ENCODE measurements at places on chromosomes 4 and X.

- no peak for DNase-seq
Measured at GRCh38 chr4:38993683-38994082, 38.5 kb downstream of the TMEM156 start.

DNA sequence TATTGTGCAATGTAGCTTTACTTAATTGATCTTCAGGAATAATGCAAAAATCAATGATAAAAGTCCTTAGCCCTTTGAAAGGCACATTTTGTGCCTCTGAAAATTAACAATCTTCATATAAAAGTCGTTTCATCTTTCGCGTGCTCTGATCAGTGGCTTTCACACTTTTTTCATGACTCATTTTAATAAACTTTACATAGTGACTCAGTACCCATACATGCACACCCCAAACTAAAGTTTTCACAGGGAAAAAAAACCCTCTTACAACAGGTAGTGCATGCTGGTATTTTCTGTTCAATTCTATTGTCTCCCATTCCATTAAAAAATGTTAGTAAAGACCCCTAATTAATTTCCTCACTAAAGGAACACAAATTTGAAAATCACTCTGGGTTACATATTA lies 21.5 kb downstream of the RWDD4 start:
- peak; percentile 68 for DNase-seq

GRCh38 chrX:76434103-76434741 lies 6.7 kb downstream of the MAGEE1 start:
- DNase-seq = no peak

DNA sequence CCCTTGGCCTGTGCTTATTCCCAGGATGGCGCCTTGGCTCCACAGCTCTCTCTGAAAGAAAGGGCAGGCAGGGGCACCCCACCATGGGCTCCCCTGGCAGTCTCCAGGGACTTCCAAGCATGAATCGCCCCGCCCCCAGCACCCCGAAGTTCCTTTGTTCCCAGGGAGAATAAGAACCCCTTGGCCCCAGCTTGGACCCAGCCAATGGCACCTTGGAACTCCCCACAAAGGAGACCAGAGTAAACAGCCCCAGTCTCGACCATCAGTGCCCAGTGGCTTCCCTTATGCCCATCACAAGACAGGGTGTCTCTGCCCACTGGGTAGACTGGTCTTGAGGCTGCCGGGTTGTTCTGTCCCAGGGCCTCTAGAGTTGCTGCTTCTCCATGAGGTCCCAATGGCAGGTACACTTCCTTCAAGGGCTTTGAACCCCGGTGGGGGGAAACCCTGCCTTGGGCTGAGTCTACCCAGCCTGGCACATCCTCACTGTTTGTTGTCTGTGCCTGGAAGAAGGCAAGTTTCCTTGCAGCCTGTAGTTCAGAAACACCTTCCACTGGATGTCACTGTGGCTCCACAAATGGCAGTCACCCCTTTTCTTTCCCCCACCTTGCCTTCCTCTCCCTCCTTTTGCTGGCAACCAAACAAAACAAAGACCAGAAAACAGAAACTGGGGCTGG lies 30.8 kb downstream of the NBDY start:
- DNase-seq = no peak

DNA sequence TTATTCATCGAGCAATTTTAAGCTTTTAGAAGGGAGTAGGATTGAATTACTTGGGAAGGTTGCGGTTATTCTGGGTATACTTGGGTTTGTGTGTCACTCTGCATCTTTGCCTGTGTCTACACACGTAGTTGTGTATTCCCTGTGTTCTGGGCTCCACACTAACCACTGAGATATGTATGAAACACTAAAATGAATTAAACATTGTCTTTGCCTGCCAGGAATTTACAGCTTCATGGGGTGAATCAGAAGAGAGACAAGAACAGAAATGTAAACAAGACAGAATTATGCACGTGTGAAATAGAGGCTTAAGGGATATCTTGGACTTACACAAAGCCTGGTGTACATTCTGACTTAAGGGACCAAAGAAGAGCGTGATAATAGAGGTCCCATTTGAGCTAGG lies 228.5 kb downstream of the AFF2 start:
- no peak for DNase-seq

GRCh38 chr4:184384810-184385557 lies 89.4 kb downstream of the IRF2 start:
- no peak for DNase-seq

- peak; percentile 47 for DNase-seq
Measured at GRCh38 chrX:31266203-31267076, 194.6 kb upstream of the FTHL17 start.

DNA sequence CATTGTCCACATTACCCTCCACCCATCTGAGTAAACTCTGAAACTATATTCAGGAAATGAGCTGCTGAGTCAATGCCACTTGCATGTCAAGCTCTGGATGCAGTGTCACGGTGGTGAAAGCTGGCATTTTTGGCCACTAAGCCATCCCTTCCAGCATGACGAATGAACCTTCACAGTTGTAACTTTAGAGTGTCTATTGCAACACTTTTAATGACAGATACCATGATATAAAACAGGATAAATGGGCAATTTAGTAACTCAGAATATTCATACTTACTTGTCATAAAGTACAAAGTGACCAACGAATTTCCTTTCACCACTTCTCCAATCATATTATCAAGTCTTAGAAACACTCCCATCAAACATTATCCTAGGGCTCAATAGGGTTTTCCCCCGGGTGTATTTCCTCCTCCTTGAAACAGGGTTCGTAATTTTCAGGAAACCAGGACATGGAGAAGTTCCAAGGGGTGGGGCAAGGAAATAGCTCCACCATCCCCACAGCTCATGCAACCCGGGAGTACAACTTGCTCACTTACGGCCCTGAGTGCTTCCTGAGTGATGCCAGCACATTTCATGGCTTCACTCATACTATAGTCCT lies 73.1 kb downstream of the MTHFD2L start:
- peak; percentile 87 for DNase-seq

DNA sequence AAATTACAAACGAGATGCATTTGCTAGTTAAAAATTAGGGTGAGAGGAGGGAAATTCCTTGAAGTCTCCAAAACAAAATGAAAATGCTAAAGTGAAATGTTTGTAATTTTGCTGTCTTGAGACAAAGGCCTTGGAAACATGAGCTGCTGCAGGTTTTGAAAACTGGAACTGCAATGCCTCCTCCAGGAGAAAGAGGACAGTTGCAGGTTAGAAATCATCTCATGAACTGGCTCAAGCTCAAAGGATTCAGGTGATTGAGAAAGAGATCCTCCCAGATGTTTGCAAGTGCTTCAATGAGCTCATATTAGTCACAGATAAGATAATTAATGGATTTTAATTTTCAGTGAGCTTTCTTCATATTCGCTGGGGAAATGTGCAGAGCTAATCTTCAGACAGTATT lies 32.4 kb downstream of the SMPX start:
- no peak for DNase-seq

DNA sequence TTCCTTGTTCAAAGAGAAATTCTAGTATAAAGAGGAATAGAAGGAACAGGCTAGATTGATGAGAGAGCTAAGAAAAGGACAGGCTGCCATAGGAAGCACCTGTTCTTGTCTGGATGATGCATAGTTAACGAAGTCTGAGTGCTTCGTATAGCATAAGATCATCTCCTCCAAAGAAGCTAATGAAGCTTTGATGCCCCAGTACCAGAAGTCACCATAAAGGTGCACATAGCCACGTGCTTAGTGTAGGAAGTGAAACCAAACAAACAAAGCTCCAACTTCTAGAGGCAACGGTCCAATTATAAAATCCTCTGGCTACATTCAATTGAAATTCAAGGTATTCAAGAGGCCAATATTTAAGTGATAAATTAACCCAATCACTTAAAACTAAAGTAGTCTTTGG lies 31.0 kb downstream of the AFAP1 start:
- no peak for DNase-seq

DNA sequence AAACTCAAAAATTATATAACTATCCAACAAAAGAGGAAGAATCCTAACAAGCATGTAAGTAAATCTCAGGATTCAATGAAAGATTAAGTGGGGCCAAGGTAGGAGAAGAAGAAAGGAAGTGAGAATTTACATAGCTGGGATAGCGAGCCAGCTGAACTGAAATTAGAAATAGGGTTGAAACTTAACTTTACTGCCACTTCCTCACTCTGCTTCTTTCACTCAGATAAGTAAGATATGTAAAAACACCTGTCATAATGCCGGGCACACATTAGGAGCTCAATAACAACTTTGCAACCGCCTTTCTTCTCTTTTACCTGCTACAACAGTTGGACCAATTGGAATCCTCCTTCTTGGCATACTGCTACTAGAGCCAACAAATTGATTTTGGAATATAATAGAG lies 129.4 kb downstream of the CNKSR2 start:
- DNase-seq = no peak

DNA sequence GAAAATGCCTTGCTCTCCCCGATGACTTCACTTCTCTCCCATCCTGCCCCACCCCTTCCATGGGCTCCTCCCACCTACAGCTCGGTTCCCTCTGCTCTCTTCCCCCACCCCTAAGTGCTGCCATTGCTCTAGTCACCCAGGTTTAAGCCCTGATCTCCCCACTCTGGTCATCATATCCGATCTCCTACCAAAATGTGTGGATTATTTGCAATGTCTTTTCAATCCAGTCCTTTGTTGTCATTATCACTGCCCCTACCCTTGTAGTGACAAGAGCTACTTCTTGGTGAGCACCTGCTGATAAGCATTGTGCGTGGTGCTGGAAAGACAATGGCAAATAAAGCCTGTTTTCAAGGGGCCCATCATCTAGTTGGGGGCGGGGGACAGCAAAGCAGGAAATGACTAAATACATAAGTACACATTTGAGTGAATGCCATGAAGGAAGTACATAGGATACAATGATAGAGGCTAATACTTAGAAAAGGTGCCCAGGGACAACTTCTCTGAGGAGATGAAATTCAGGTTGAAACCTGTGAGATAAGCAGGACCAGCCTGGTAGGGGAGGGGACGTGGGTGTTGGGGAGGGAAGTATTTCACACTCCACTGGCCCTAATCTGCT lies 63.8 kb downstream of the DLG3 start:
- peak; percentile 26 for DNase-seq

- DNase-seq = no peak
Measured at GRCh38 chr4:165443276-165443675, 64.5 kb downstream of the CPE start.

DNA sequence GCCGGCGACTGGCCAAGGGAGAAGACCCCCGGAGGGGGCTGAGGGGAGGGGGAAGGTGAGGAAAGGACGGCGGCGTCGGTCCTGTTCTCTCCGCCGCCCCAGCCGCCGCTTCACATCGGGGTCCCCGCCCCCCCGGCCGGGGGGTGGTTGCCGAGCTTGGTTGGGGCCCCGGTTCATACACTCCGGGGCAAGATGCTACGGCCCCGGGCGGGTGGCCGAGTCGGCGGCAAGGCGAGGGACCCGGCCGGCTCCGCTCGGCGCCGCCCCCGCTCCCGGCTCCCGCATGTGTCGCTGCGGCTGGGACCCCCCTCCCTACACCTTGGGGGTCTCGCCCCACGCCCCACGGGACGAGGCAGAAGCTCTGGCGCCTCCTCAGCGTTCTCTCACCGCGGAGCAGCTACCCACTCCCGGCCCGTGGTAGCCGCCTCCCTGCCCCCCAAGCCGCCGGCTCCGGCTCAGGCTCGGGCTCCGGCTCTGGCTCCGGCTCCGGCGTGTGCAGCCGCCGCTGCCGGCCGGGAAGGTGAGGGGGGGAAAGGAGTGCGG lies 461 bp downstream of the FBXW7 start:
- no peak for DNase-seq

GRCh38 chrX:3184176-3184930 lies 143.1 kb downstream of the ARSF start:
- DNase-seq = peak; percentile 76

GRCh38 chr4:128284317-128284716 lies 3.3 kb downstream of the PGRMC2 start:
- DNase-seq = no peak

DNA sequence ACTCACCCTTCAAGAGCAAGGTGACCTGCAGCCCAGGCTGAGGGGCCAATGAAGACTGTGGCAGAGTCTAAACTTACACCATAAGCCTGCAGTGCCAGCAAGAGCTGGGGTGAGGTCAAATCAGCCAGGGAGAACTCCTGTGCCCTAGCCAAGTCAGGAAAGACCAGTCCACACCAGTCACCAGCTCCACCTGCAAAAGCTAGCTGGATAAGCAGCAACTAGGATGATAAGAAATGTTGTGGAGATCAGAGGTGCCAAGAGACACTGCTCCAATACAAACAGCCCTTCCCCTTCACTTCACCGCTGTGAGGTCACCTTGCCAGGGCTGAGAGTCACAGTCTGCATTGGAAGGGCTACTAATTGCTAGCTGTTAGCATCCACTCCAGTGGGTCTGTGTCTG lies 31.3 kb downstream of the NIPAL1 start:
- no peak for DNase-seq

DNA sequence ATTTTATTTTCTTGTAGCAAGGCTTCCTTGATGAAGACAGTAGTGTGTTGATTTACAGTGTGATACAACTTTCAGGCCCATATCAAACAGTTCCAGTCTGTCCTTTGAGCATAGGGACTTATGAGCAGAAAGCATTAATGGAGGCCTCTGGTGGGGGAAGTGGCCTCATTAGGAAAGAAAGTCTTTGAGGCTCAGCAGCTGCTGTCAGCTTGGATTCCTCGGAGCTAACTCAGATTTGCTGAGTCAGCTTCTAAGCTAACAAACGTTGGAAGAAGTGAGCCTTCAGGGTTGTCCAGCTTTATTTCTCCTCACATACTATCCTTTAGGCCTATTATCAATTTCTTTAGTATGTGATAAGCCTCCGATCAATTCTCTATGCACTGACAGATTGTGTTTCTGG lies 15.8 kb upstream of the SFRP2 start:
- no peak for DNase-seq

Data from EL (cell line).